ENCODE measurements at places on chromosomes 16 and 17.

DNA sequence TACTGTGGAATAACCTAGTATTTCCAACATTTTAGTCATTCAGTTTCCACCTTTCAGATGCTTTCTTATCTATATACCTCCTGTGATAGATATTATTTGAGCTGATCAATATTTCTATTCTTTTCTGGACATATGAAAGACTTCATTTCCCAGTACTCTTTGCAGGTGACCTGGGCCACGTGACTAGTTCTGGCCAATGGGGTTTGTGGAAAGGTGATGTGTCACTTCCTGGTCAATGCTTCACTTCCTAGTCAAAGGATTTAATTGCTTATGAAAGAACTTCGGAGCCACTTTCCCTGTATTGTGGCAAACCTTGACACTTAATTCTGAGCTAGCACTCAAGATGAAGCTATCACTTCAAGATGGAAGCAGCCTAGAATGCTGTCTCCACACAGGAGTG is 248.9 kb upstream of the FOXF1 start:
- peak; percentile 40 for DNase-seq

DNA sequence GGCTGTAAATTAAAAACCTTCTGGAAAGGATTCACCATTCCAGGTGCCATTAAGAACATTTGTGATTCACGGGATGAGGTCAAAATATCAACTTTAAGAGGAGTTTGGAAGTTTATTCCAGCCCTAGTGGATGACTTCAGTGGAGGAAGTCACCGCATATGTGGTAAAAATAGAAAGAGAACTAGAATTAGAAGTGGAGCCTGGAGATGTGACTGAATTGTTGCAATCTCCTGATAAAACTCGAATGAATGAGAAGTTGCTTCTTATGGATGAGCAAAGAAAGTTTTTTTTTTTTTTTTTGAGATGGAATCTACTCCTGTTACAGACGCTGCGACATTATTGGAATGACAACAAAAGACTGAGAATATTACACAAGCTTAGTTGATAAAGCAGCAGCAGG is 26.7 kb downstream of the CCL4 start:
- no peak for DNase-seq

DNA sequence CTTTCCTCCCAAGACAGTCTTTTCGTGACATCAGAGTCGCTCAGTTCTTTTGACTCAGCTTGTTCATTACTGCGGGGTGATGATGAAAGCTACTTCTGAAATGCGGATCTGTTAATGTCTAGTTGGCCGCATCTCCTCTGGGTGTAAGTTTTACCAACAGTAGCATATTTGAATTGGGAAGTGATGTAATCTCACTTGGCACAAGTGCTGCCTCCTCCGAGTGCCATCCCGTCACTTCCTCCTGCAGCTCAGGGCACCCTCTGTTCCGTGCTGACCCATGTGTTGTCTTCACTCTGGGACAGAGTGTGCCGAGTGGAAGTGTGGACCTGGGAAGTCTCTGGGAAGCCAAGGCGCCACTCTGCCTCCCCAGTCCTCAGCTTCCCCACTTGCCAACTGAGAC is 8.9 kb downstream of the ADAD2 start:
- no peak for DNase-seq

- DNase-seq, result no peak
Measured at GRCh38 chr17:10155371-10156076, 42.9 kb downstream of the GAS7 start.

GRCh38 chr16:56847173-56847910 is 17.7 kb upstream of the SLC12A3 start:
- DNase-seq, result no peak

DNA sequence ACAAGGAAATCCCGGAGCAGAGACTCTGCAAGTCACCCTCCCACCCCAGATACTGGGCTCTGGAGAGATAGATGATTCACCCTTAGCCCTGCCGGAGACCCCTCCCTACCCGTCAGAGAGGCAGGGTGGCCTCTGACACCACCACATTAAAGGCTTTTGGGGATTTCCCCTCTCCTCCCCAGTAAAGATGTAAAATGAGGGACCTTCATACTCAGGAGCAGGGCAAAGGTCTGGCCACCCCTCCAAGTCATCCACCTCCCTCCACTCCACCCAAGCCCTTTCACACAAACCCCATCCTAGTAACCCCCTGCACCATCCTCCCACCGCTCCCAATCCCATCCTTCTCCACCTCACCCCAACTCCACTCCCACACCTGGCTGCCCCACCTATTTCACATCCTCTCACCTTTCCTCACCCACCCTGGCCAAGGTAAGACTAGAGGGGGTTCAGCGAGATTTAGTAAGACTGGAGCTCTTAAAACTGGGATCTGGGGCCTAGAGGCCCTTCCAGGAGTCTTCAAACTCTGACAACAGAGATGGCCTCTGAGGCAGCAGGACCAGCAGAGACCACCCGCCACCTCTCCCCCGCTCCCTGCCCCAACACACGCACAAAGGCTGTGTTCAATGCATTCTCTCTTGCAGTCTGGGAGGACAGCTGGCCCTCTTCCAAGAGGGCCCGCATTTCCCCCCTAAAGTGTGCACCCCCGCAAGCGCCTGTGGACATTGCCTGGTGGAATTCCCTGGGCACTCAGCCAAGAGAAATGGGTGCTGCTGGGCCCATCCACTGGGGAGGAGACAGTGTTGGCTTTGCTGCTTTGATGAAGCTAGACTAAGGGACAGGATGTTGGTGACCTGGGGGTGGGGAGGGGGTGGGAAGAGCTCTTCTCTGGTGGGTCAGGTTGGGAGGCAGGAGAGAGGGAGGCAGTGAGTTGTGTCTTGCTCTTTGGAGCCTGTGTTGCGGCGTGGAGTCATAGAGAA is 1.1 kb downstream of the ABAT start:
- DNase-seq, result no peak

- DNase-seq, result no peak
Measured at GRCh38 chr17:66373944-66374817, 71.8 kb downstream of the PRKCA start.

DNA sequence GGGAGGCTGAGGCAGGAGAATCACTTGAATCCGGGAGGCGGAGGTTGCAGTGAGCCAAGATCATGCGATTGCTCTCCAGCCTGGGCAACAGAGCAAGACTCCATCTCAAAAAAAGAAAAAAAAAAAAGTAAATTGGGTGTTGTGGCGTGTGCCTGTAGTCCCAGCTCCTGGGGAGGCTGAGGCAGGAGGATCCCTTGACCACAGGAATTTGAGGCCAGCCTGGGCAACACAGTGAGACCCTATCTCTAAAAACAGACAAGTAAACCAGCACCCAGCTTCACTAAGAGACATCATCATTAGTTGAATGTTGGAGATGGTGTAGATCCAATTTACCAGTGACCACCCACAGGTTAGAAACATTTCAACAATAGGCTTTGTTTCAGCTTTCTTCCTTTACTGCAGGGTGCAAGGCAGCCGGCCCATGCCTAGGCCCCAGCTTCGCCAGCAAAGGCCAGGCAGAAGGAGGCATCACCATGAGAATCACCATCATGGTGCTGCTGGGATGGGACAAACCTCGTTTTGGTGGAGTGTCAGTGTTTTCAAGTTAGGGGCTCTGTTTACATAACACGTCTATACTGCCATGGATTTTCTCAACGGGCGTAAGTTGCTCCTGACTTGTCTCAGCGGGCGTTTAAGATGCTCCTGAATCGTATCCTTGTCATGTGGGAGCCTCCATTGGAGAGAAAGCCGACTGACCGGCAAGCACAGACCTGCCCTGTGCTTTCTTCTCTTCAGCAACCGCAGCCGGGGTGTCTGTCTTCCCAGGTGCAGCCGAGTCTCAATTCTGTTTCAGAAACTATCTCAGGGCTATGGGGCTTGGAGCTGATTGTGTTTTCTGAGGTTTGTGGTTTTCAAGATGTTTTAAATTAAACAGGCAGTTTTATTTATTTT is 7.3 kb downstream of the TCF25 start:
- DNase-seq, result no peak

DNA sequence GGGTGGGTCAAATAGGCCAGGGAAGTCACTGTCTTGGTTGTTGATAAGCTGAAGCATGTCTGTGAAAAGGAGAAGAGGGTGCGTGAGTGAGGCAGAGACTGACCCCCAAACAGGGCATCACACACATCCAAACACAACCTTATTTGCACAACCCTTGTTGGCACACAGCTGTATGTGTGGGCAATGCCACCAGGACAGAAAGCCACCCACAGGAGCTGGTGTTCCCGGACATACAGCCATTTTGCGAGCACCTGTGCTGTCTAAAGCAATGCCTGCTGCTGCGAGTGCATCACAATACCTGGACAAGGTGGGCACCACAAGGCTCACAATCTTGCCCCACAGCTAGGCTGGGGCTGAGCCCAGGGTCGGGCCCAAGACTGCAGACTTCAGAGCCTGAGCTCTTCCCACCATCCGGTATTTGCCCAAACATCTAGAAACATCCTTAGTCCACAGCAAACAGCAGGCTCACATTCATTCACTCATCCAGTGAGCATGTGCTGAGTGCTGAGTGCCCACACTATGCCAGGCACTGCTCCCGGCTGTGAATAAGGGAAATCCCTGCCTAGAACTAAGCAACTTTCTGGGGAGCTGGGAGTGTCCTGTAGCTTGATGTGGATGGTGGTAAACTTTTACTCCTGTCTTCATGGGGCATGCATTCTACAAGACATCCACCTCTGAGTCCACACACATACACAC is 16.2 kb downstream of the SREBF1 start:
- DNase-seq, result no peak

GRCh38 chr17:52181782-52182181 is 23.3 kb upstream of the CA10 start:
- peak; percentile 15 for DNase-seq

DNA sequence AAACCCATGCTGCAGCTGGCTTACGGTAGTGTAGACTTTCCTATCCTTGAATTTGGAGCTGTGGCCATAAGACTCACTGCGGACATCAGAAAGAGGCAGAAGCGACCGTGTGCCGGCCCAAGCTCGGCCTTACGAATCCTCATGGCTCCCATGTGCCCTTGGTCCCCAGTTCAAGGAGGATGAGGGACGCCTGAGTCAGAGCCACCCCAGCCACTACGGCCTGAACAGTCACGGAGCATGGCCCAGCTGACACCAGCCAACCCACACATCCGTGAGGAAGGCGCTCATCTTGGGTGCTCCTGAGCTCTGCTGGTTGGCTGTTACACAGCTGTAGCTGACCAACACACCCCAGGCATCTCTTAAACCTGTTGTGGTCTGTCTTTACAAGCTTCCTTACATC is 44.0 kb downstream of the ZCCHC14 start:
- DNase-seq, result no peak

- DNase-seq, result no peak
Measured at GRCh38 chr16:84563786-84564420, 54.0 kb downstream of the COTL1 start.

GRCh38 chr16:2155977-2156848 is 631 bp downstream of the TRAF7 start:
- peak; percentile 35 for DNase-seq

GRCh38 chr17:2125013-2125535 is 70.2 kb downstream of the HIC1 start:
- no peak for DNase-seq

- no peak for DNase-seq
Measured at GRCh38 chr16:66054095-66054494, 312.4 kb upstream of the CDH5 start.

GRCh38 chr16:15672514-15673167 is 22.6 kb downstream of the NDE1 start:
- DNase-seq, result no peak

GRCh38 chr16:22314661-22315626 is 17.7 kb downstream of the POLR3E start:
- peak; percentile 66 for DNase-seq

- DNase-seq, result no peak
Measured at GRCh38 chr16:73020409-73020884, 27.5 kb downstream of the ZFHX3 start.

GRCh38 chr17:1123921-1124715 is 55.7 kb downstream of the ABR start:
- DNase-seq, result no peak

Data from NCI-H82 (cell line).